HT-29 (cell line): ENCODE measurements at places on chromosomes 13 and 19. TPM values are rescaled to one million over a fixed set of nuclear protein-coding genes. Genes with fewer than 3 reads are reported as not detected.

EFNB2 gene
- total RNA-seq, result 30.0 and 31.0 TPM in 2 replicates

LMTK3 gene
- total RNA-seq, result 11.4 and 12.2 TPM in 2 replicates

ZNF665 gene
- not detected in 2 replicates for total RNA-seq

MEF2B gene
- total RNA-seq, result 0.38 and 0.55 TPM in 2 replicates

COL4A1 gene
- total RNA-seq, result 0.10 and 0.29 TPM in 2 replicates

KIR2DL4 gene
- total RNA-seq, result not detected in 2 replicates

SLC27A5 gene
- total RNA-seq, result 60.6 and 74.5 TPM in 2 replicates

ANGPTL4 gene
- 0.20 TPM in 1 of 2 replicates, not detected in the other for total RNA-seq

ACER1 gene
- total RNA-seq, result not detected in 2 replicates

CARS2 gene
- 88.3 and 107 TPM in 2 replicates for total RNA-seq

DNA sequence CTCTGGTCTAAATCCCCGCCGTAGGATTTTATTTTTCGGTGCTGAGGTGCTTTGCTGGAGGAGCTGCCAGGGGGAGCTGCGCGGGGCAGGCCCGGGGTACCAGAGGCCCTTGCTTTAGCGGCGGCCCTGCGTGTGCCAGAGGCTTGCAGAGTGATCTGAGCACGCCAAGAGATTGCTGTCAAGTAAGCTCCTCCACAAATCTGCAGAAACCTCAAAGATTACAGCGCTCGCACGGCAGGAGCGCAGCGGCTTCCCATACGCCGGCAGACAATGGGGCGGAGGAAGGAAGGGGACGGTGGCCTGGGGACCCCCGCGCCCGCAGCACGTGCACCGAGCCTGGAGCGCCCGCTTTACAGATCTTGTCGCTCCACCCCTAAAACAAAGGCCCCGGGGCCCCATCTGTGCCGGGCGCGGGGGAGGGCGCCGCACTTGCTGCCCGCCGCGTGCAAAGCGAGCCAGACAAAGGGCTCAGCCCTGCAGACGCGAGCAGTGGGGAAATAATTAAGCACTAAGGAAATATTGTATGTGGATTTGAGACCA, 9.1 kb upstream of the C19orf12 start:
- no peak for DNase-seq

DNA sequence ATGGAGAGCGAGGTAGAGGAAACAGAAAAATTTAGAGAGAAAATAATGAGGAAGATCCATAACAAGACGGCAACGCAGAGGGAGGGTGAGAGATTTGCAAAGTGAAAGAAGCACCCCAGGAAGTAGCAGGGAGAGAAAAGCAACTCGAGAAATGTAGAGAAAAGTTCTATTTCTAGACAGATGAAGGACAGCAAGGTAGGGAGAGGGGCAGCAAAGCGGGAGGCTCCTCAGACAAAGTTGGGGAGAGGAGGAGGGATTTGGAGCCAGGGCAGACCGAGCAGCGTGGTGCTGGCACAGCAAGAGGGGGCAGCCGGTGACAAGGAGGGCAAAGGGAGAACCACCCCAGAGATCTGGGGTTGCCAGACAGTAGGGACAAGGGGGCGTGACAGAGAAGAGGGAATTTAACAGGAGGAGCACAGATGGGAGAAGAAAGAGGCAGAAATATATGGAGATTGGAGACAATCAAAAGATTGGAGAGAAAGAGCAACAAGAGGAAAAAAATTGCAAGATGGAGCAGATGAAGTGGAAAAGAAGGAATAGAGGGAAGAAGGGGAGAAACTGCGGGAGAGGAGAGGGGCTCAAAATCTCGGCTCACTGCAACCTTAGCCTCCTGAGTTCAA, 989 bp downstream of the ZNF766 start:
- peak; percentile 58 for DNase-seq

DNA sequence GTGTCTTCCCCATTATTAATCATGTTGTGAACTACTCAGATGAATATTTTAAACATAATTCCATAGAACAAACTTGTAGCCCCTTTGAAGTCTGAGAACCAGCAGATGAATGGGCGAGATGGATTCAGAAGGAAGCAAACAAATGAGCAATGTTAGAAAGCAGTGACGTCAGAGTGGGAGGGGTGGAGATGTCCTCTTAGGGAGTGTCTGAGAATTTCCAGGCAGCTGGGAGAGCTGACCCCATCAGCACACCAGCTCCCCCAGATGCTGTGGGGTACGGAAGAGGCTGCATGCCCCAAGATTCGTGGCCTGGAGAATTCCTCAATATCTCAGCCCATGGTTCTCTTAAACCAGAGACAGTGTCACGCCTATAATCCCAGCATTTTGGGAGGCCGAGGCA, 68.6 kb downstream of the DPF1 start:
- DNase-seq, result no peak

GRCh38 chr13:85661675-85662074, 137.5 kb downstream of the SLITRK6 start:
- no peak for DNase-seq

GRCh38 chr19:28577233-28577632, 635.7 kb downstream of the UQCRFS1 start:
- DNase-seq, result no peak

- no peak for DNase-seq
Observed at GRCh38 chr13:83423381-83423780, 458.9 kb downstream of the SLITRK1 start.

GRCh38 chr19:33391631-33392249, 18.2 kb downstream of the CEBPG start:
- no peak for DNase-seq

- peak; percentile 90 for DNase-seq
Observed at GRCh38 chr13:29676941-29677452, 81.5 kb upstream of the SLC7A1 start.

DNA sequence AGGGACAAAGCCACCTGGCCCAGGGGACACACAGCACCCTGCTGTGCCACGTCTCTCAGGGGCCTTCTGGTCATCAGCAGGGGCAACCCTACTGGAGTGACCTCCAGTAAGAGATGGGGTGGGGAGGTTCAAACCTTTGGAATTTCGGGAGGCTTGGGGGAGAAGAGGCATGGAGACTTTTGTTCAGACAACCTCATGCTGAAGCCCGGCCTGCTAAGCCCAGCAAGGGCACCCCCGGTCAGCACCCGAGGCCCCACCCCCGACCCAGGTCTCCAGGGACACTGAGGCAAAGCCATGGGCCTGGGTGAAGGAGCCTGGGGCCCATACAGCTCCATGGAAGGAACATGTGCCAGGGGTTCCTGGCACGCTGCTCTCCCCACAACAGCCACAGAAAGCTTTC, 23.3 kb downstream of the ZNF787 start:
- no peak for DNase-seq

DNA sequence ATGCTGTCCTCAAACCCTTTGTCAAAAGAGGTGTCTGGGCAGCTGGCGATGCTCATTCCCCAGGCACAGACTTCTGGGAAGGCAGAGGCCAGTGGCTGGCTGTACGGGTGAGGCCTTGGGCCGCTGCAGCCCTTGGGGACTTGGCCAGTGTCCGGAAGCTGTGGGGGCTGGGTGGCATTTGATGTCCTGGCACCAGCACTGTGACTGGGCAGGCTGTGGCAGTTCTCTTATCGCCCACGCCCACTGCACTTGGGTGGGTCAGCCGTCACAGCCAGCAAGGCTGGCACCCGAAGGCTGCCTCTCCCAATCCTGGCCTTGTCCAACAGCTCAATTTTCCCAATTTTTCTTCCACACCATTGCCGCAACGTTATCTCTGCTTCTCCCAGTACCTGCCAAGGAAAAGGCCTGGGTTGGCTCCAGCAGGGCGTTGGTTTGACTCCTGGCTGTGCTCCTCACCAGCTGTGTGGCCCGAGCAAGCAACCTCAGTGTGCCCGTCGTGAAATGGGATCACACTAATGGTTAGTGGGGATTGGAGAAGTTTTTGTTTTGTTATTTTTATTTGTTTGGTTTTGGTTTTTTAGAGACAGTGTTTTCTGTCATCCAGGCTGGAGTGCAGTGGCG, 12.7 kb upstream of the SLC44A2 start:
- peak; percentile 54 for DNase-seq

DNA sequence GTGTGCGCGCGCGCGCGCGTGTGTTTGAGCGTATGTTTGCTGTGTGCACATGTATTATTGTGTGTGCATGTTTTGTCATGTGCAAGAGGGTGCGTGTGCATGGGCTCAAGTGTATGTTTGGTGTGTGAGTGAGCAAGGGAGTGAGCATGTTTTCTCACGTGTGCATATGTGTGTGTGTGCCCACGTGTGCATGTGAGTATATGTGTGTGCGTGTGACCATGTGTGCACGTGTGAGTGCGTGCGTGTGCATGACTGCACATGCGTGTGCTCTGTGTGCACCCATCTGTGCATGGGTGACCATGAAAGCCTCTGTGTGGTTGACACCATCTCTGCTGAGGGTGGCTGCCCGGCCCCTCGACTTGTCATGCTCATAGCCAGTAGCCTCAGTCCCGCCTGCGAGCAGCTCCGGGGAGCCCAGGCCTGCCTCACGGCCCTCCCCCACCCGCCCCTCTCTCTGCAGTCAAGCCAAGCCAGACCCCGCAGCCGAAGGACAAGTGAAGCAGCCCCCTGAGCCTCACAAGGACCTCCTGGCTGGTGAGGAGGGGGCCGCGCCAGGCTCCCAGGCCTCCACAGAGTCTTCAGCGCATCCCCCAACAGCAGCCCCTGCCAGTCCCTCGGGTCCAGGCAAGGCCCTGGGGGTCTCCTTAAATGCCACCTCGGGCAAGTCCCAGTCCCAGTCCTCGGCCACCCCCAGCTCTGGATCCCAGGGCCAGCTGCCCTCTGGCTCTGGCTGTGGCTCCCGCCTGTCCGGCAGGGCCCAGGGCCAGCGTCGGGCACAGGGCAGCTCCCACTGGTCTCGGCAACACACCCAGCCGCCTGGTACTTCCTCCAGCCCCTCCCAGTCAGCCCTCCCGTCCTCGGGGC, 6.0 kb downstream of the REEP6 start:
- no peak for DNase-seq

GRCh38 chr19:6233056-6233826, 46.5 kb downstream of the MLLT1 start:
- DNase-seq, result no peak

- no peak for DNase-seq
Observed at GRCh38 chr19:21580101-21580500, 74.7 kb downstream of the ZNF429 start.

GRCh38 chr13:68048802-68049359, 818.7 kb upstream of the PCDH9 start:
- DNase-seq, result no peak

- no peak for DNase-seq
Observed at GRCh38 chr19:10727685-10728201, 9.9 kb downstream of the DNM2 start.

- DNase-seq, result no peak
Observed at GRCh38 chr13:93225610-93226009, 997 bp upstream of the GPC6 start.

GRCh38 chr13:54511366-54511765, 1482.8 kb downstream of the OLFM4 start:
- DNase-seq, result no peak
